Activated naive CD4-positive, alpha-beta T cell treated with anti-CD3 and anti-CD28 coated beads, Interleukin-2, amount 10 ng/mL, durations not matched to agents 7 days and 5 days (primary cell): ENCODE measurements at places on chromosomes 6 and 20.

DNA sequence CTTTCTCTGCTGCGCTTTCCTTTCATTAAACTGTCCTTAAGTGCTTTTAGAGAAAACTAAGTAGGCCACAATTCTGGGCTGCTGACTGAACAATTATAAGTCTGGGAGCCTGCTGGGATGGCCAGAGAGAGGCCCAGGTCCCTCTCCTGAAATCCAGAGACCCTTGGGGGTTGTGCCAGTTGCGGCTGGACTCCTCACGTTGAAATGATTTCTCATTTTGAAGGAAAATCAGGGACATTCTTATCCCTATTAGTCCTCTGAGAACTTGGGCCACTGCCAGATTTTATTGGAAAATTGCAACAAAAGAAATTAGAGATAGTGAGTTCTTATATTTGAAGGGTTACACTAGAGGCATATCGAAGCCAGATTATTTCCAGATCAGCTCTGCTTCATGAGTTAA is 145.1 kb downstream of the CLIC5 start:
- no peak for DNase-seq
- H3K27ac ChIP-seq: no peak overlapping the region
- H3K4me1 ChIP-seq: no peaks in the 10 kb centered on the region
- no peaks in the 10 kb centered on the region for H3K36me3 ChIP-seq
- H3K4me3 ChIP-seq: no peak overlapping the region

GRCh38 chr20:63966944-63967322 is 2.8 kb downstream of the ZNF512B start:
- peaks cover 7% of the 10 kb centered on the region for H3K36me3 ChIP-seq
- H3K4me1 ChIP-seq: peaks cover 17% of the 10 kb centered on the region
- peak; percentile 17 for DNase-seq
- H3K27ac ChIP-seq: no peak overlapping the region

DNA sequence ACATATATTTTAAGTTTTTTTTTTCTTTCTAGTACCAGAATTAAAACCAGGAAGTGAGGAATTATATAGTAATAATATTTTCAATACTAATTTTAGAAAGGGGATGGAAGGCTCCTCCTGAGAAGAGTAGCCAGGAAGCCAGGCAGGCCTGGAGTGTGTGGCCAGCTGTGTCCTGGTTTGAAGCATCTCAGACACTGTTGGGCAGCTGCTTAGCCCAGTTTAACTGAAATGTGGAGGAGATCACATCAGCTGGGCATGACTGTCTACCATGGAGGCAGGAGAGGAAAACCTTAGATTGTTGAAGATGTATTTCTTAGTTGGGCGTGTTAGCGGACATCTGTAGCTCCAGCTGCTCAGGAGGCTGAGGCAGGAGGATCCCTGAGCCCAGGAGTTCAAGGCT is 142.2 kb downstream of the ARID1B start:
- H3K27ac ChIP-seq: no peak overlapping the region
- peaks cover 18% of the 10 kb centered on the region for H3K4me1 ChIP-seq
- no peaks in the 10 kb centered on the region for H3K27me3 ChIP-seq
- no peak overlapping the region for H3K4me3 ChIP-seq
- DNase-seq: no peak

GRCh38 chr6:15096894-15097837 is 148.7 kb upstream of the JARID2 start:
- no peak overlapping the region for H3K27ac ChIP-seq
- H3K36me3 ChIP-seq: no peaks in the 10 kb centered on the region
- no peaks in the 10 kb centered on the region for H3K4me1 ChIP-seq
- DNase-seq: no peak
- H3K27me3 ChIP-seq: no peaks in the 10 kb centered on the region
- H3K4me3 ChIP-seq: no peak overlapping the region

DNA sequence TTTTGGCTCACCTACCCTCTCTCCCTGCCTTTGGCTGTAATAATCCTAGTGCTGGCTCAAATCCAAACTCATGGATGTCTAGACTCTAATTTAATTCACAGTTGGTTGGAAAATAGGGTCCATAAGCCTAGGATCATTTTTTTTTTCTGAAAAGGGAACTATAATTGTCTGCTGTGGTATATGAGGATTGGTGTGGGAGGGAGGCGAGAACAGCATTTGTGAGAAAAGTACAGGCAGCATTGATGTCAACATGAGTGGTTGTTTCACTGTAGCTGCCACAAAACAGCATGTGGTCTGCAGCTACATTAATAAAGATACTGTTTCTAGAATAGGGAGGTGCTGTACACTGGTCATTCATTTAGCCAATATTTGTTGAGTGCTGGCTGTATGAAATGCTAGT is 18.6 kb upstream of the POLR1H start:
- H3K36me3 ChIP-seq: no peaks in the 10 kb centered on the region
- H3K27ac ChIP-seq: no peak overlapping the region
- peaks cover 8% of the 10 kb centered on the region for H3K4me1 ChIP-seq
- DNase-seq: no peak
- no peak overlapping the region for H3K4me3 ChIP-seq
- no peaks in the 10 kb centered on the region for H3K27me3 ChIP-seq

DNA sequence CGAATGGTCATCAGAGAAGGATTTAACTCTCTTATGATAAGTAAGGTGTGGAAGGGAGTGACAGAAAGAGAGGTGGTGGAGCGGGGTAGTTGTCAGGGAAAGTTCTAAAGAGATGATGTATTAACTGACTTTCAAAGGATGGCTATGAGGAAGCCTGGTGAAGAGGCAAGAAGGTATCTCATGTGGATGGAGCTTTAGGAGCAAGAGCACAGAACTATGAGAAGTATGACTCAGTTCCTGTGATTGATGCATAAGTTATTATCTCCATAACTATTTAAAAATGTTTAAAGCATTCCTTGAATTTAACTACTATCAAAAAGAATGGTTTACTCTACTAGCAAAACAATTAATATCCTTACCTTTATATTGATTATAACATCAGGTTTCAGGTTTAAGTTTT is 28.8 kb downstream of the AK9 start:
- H3K27ac ChIP-seq: no peak overlapping the region
- H3K4me1 ChIP-seq: peaks cover 7% of the 10 kb centered on the region
- H3K27me3 ChIP-seq: no peaks in the 10 kb centered on the region

DNA sequence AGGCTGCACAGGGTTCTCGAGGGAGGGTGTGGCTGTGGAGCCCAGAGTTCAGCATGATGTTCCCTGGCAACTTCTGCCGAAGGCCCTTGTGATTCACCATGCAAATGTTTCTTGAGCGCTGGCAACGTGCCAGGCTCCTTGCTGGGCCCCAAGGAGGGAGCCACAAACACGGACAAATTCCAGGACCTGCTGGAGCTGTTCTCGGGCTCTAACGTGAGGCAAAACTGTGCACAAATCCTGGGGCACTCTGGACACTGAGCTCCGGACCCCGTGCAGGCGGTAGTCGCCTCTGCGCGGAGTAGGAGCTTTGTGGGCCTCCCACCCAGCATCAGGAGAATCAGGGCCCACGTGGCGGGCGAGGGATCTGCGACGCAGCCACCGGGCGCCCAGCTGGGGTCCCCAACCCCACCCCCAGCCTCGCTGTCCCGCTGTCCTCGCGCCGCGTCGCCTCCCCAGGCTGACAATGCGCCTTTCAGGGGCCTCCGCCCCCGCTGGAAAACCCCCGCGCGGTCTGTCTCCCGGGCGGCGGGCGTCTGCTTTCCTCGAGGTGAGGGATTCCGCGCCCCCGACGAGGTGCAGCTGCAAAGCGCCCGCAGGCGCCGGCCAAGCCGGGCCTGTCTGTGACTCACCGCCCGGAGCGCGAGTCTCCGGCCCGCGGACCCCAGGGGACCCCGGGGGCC is 31.7 kb upstream of the SCUBE3 start:
- DNase-seq: no peak
- no peaks in the 10 kb centered on the region for H3K36me3 ChIP-seq
- no peak overlapping the region for H3K4me3 ChIP-seq
- H3K4me1 ChIP-seq: no peaks in the 10 kb centered on the region

GRCh38 chr6:158028421-158028820 is 46.8 kb downstream of the SYNJ2 start:
- no peak overlapping the region for H3K27ac ChIP-seq
- peaks cover 65% of the 10 kb centered on the region for H3K4me1 ChIP-seq
- DNase-seq: no peak
- peaks cover 32% of the 10 kb centered on the region for H3K36me3 ChIP-seq

GRCh38 chr6:5710516-5710915 is 296.2 kb downstream of the NRN1 start:
- peaks cover 6% of the 10 kb centered on the region for H3K36me3 ChIP-seq
- peaks cover 22% of the 10 kb centered on the region for H3K4me1 ChIP-seq
- H3K27ac ChIP-seq: no peak overlapping the region
- peaks cover 4% of the 10 kb centered on the region for H3K27me3 ChIP-seq
- no peak overlapping the region for H3K4me3 ChIP-seq

DNA sequence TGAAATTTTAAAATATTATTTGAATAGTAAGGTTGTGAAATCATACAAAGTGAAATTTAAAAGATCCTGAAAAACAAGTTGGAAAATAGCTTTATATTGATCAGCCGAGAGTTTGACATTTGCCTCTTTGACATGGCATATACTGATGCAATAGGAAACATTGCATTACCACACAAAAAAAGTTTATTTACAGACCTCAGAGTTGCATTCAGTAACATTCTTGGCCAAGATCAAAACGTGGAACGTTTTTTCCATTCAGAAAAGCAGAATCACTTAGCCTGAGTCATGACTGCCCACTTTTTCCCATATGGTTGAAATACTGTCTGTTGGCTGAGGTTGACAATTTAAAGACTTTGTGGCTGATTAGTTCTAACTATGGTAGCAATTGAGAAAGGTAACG is 55.1 kb upstream of the BACH2 start:
- no peak overlapping the region for H3K27ac ChIP-seq
- peaks cover 23% of the 10 kb centered on the region for H3K4me1 ChIP-seq

DNA sequence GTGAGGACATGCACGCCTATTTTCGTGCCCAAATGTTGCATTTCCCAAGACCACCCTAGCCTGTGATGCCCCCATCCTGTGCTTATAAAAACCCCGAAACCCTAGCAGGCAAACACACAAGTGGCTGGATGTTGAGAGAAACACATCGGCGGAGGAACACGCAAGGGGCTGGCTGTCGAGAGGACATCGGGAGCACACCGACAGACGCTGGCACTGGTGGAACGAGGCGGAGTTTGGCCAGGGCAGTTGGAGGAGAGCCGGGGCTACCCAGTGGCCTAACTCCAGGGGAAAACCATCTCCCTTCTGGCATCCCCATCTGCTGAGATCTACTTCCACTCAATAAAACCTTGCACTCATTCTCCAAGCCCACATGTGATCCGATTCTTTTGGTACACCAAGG is 225.9 kb upstream of the GRIK2 start:
- H3K27me3 ChIP-seq: no peaks in the 10 kb centered on the region
- H3K4me1 ChIP-seq: no peaks in the 10 kb centered on the region
- no peak for DNase-seq

- no peaks in the 10 kb centered on the region for H3K27me3 ChIP-seq
- H3K4me1 ChIP-seq: no peaks in the 10 kb centered on the region
- no peaks in the 10 kb centered on the region for H3K36me3 ChIP-seq
- no peak overlapping the region for H3K4me3 ChIP-seq
Measured at GRCh38 chr6:126253431-126253830, 86.5 kb upstream of the CENPW start.

DNA sequence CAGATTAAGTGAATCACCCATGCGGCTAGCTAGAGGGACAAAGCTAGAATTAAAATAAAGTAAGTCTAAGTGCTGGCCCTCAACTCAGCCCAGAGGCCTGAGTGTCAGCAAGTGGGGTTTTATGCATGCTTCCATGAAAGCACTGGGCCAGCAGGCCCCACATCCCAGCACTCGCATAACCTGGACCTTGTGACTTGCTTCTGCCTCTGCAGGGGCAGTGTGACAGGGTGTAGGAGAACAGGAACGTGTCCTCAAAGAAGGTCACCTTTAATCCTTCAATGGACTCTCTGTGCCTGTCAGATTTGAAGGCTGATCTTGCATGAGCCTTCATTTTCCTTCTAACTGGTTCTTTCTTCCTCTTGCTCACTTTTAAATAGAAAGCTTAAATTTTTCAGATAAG is 183.4 kb downstream of the ALDH8A1 start:
- no peaks in the 10 kb centered on the region for H3K36me3 ChIP-seq
- no peaks in the 10 kb centered on the region for H3K4me1 ChIP-seq

DNA sequence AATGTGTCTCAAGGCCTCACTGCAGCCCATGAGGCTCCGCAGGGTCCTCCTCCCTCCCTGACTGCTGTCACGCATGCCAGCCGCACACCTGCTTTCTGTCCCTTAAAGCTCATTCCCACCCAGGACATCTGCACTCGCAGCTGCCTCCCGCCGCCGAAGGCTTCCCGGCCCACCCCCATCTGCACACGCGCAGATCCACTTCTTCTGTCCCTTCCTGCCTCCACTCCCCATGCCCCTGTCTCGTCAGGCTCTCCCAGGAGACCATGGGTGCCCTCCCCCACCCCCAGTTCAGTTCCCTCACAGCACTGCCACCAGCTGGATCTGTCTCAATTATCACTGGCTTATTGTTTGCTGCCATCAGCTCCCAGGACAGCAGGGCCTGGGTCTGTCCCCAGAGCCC is 63.0 kb downstream of the RIPOR3 start:
- H3K27me3 ChIP-seq: peaks cover 22% of the 10 kb centered on the region
- no peak for DNase-seq
- H3K4me3 ChIP-seq: no peak overlapping the region
- H3K27ac ChIP-seq: no peak overlapping the region

GRCh38 chr20:32457479-32457986 is 99.4 kb downstream of the ASXL1 start:
- H3K4me3 ChIP-seq: no peak overlapping the region
- H3K27me3 ChIP-seq: no peaks in the 10 kb centered on the region
- no peaks in the 10 kb centered on the region for H3K4me1 ChIP-seq
- DNase-seq: no peak
- peaks cover 7% of the 10 kb centered on the region for H3K36me3 ChIP-seq
- no peak overlapping the region for H3K27ac ChIP-seq

DNA sequence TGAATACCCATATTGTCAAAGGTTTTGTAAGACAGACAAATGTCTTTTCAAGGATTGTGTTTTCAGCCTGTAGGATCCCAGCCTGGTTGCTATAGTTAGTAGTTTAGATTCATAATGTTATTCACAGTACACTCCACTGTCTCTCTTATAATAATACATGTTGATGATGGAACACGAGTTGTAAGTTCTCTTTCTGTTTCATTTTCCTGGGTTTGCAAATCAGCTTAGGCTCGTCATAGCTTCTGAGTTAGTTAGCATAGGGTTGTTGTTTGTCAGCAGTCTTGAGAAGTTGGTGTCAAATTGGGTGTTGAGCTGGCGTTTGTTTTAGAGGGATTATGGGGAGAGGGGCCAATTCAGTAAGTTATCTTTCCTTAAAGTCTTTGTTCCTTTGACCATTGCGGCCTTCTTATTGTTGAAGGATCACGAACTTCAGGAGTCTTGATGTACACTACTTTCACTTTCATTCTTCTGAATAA is 45.8 kb downstream of the QKI start:
- H3K27me3 ChIP-seq: no peaks in the 10 kb centered on the region
- peaks cover 42% of the 10 kb centered on the region for H3K36me3 ChIP-seq
- peak; percentile 26 for DNase-seq
- H3K27ac ChIP-seq: peak overlapping the region; percentile 100

DNA sequence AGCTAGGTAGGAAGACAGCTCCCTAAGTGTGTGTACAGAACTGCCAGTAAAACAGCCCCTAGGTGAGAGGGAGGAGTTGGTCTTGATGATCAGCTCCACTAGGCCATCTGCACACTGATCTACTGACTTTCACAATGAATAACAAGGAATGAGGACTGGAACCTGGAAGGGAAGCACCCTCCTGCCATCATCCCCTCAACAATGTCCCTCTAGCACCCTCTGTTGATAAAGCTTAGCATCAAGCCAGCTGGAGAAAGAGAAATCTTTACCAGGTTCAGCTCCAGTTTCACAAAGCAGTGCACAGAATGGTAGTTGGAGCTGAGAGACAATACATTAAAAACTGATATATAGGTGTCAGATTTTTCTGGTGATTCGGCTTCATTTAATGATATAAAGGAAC is 57.2 kb upstream of the IRAK1BP1 start:
- H3K27ac ChIP-seq: no peak overlapping the region
- H3K36me3 ChIP-seq: no peaks in the 10 kb centered on the region
- H3K27me3 ChIP-seq: no peaks in the 10 kb centered on the region
- no peak for DNase-seq
- H3K4me3 ChIP-seq: no peak overlapping the region
